Type B pancreatic cell (in vitro differentiated cells): ENCODE measurements at places on chromosomes 13 and 19. TPM values are rescaled to one million over a fixed set of nuclear protein-coding genes. Genes with fewer than 3 reads are reported as not detected.

DNA sequence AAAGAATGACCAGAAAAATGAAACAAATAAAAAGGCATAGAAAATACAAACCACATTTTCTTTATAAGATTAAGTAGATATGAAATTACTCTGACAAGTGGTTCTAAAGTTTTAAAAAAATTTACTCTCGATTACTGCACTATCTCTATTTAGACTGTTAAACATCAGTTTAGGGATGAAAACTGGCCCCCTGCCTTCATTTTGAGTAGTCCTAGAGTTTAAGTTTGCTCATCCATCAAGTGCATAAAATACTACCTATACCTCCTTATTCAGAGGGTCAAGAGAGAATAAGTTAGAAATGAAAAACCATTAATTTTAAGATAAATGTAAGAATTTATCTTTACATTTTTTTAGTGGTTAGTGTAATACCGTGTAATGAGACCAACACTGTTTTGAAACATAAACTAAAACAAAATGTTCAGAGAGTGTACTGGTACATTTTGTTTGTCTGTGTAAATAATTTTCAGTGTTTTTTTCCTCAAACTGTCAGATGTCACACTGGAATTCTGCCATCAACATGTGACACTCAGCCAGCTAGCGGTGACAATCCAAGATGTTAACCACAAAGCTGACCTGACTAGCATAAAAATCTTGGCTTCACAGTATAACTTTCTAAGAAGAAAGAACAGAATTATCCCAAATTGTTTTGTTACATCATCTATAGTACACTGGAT, 184.8 kb upstream of the PCDH20 start:
- no peak overlapping the region for H3K27ac ChIP-seq

DNA sequence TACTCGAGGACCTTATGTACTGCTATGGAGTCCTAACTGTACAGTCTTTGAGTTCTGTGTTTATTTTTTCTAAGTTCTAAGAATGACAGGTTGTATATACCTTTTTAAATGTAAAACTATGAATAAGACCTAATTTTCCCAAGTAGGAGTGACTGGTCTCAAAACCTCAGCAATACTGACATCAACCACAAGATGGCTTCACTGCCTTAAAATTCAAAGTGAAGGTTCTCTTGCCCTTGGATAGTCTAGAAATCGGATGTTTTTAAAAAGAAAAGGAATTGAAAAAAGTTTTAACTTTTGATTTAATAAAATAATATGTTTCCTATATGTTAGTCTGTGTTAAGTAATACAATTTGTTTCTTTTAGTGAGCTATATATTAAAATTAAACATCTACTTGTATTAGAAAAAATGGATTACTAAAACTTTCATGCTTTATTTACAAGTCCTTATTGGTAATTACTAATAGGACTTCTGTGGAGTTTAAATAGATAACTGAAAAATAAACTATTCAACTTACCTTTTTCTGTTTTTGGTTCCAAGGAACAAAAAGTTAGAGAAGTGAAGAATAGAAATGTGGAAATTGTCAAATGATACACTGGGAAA, 52.0 kb downstream of the TDRD3 start:
- H3K4me1 ChIP-seq: peaks cover 5% of the 10 kb centered on the region
- no peak overlapping the region for H3K27ac ChIP-seq
- peaks cover 9% of the 10 kb centered on the region for H3K36me3 ChIP-seq

GRCh38 chr19:29247471-29247870, 34.5 kb upstream of the UQCRFS1 start:
- peaks cover 12% of the 10 kb centered on the region for H3K4me1 ChIP-seq
- DNase-seq: no peak
- H3K36me3 ChIP-seq: no peaks in the 10 kb centered on the region
- no peak overlapping the region for H3K4me3 ChIP-seq
- no peak overlapping the region for H3K27ac ChIP-seq

DNA sequence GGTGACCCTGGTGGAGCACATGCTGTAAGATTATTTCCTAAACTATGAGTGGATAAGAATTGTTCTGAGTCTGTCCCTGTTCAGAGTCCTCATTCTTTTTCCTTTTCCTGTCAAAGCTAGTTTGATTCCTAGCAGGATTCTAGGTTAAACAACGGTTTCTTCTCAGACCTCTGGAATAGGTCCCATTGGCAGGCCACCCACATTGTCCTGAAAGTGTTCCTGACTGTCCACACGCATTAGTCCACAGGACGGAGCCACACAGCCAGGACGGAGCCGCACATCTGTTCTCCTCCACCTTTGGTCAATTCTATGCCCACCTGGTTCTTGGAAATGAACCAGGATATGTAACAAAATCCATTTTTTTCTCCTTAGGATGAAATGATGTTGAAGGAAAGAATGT, 46.1 kb downstream of the ANKRD10 start:
- H3K36me3 ChIP-seq: no peaks in the 10 kb centered on the region
- no peaks in the 10 kb centered on the region for H3K27me3 ChIP-seq
- H3K4me3 ChIP-seq: no peak overlapping the region
- peak overlapping the region; percentile 17 for H3K27ac ChIP-seq
- no peak for DNase-seq
- H3K4me1 ChIP-seq: peaks cover 28% of the 10 kb centered on the region

GRCh38 chr13:110471833-110472162, 89.7 kb downstream of the RAB20 start:
- H3K27me3 ChIP-seq: peaks cover 5% of the 10 kb centered on the region
- peaks cover 21% of the 10 kb centered on the region for H3K36me3 ChIP-seq
- no peaks in the 10 kb centered on the region for H3K4me1 ChIP-seq
- no peak overlapping the region for H3K4me3 ChIP-seq
- no peak for DNase-seq
- no peak overlapping the region for H3K27ac ChIP-seq

GADD45GIP1 gene
- 23.1 and 24.8 TPM in 2 replicates for total RNA-seq

FFAR2 gene
- total RNA-seq: 1.1 and 2.2 TPM in 2 replicates

ZNF480 gene
- total RNA-seq: 16.8 and 26.2 TPM in 2 replicates

- H3K4me3 ChIP-seq: peak overlapping the region; percentile 83
- H3K27me3 ChIP-seq: peaks cover 10% of the 10 kb centered on the region
- H3K36me3 ChIP-seq: peaks cover 4% of the 10 kb centered on the region
- no peak for DNase-seq
- H3K4me1 ChIP-seq: peaks cover 29% of the 10 kb centered on the region
- H3K27ac ChIP-seq: no peak overlapping the region
Measured at GRCh38 chr19:32672841-32673240, 2.1 kb downstream of the ANKRD27 start.

DNA sequence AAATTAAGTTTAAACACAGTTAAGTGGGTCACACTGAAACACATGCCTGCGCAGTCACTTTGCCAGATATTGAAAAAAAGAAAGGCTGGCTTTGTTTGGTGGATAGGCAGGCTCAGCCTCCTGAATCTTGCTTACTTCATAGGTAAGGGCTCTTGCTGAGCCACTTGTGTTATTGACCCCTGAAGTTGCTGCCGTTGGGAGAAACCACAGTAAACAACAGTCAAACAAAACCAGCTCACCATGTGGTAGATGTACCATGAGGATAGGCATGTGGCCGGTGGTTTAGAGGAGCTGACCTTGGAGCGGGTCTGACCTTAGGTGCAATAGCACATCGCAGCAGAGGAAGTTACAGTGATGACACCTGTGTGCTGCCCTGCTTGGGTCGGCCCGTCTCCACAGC, 52.2 kb downstream of the SPATA13 start:
- DNase-seq: no peak
- H3K27me3 ChIP-seq: no peaks in the 10 kb centered on the region
- no peak overlapping the region for H3K27ac ChIP-seq
- H3K36me3 ChIP-seq: peaks cover 4% of the 10 kb centered on the region
- peaks cover 21% of the 10 kb centered on the region for H3K4me1 ChIP-seq

MPV17L2 gene
- total RNA-seq: 10.2 and 11.6 TPM in 2 replicates

ELF1 gene
- 47.4 and 97.2 TPM in 2 replicates for total RNA-seq

- DNase-seq: no peak
- H3K27ac ChIP-seq: no peak overlapping the region
- no peak overlapping the region for H3K4me3 ChIP-seq
- H3K27me3 ChIP-seq: no peaks in the 10 kb centered on the region
- H3K36me3 ChIP-seq: no peaks in the 10 kb centered on the region
Measured at GRCh38 chr13:39886336-39886735, 230.9 kb downstream of the COG6 start.

DNA sequence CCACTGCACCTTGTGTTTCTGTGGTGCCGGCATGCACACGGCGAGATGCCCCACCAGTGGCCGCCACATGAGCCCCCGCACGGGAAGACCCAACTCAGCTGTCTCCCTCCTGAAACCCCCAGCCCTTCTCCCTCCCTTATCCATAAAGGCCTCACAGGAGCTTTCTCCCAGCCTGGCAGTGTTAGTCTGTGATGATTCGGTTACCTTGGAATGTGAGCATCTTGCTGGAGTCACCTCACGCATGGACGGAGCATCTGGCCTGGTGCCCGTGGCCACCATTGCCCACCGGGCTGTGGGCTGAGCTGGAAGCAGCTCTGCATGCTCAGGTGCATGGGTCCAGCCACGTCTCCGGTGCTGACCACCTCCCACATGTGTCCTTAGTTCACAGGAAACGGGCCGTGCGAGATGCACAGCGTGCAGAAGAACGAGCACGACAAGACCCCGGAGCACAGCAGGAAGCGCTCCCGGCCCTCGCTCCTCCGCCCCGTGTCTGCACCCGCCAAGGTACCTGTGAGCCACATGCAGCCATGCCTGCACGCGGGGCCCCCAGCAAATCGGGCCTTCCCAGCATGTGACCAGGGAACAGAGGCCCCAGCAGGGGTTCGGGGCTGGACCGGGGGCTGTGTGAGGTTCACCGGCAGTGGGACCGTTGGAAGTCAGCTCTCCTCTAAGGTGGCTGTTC, 22.0 kb downstream of the SIN3B start:
- DNase-seq: no peak
- H3K4me3 ChIP-seq: no peak overlapping the region
- peaks cover 20% of the 10 kb centered on the region for H3K36me3 ChIP-seq
- H3K27me3 ChIP-seq: no peaks in the 10 kb centered on the region
- H3K27ac ChIP-seq: no peak overlapping the region
- no peaks in the 10 kb centered on the region for H3K4me1 ChIP-seq

DNA sequence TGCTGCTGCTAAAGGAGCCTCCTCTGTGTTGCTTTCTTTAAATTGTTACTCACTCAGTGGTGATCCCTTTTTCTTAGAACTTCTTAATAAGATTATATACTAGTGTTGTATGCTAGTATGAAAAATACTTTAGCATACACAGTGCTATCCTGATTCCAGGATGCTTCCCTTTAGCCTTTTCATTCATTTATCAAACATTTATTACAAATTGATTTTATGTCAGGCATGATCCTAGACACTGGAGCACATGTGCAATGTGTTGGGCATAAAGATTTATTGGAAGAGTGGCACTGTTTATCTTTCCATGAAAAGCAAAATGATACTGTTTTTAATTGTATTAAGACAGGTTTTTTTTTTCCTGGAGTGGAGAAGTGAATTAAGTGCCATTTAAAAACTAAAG, 249.6 kb downstream of the GPC5 start:
- H3K4me3 ChIP-seq: no peak overlapping the region
- no peaks in the 10 kb centered on the region for H3K27me3 ChIP-seq
- DNase-seq: no peak
- no peaks in the 10 kb centered on the region for H3K36me3 ChIP-seq

MCF2L gene
- 37.3 and 46.9 TPM in 2 replicates for total RNA-seq

DNA sequence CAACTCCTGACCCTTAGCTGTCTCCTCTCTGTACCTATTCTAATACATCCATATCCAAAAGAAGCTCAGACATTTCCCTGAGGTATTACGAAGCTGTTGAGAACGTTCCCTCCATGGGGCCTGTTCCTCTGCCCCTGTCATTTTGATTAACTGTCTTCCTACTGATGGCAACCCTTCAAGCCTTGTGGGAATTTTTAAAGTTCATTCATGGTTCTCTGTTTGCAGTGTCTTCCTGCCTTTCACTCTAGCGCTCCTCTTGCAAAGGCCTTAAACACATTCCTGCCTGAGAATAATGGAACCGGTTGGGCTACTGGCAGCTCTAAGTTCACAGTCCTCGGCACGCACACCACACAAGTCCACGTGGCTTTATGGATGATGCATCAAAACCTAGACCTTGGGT, 66.1 kb downstream of the LHFPL6 start:
- no peaks in the 10 kb centered on the region for H3K36me3 ChIP-seq
- peak overlapping the region; percentile 47 for H3K4me3 ChIP-seq
- H3K27me3 ChIP-seq: no peaks in the 10 kb centered on the region
- peaks cover 42% of the 10 kb centered on the region for H3K4me1 ChIP-seq
- no peak for DNase-seq
- H3K27ac ChIP-seq: peak overlapping the region; percentile 80

STXBP2 gene
- 61.6 and 108 TPM in 2 replicates for total RNA-seq

C19orf81 gene
- 1.8 and 3.7 TPM in 2 replicates for total RNA-seq

GRCh38 chr19:28217022-28217421, 995.9 kb downstream of the UQCRFS1 start:
- no peak for DNase-seq
- H3K36me3 ChIP-seq: no peaks in the 10 kb centered on the region
- H3K4me3 ChIP-seq: no peak overlapping the region
- H3K4me1 ChIP-seq: peaks cover 11% of the 10 kb centered on the region
- H3K27ac ChIP-seq: no peak overlapping the region

ZNF667 gene
- 0.10 TPM in 1 of 2 replicates, not detected in the other for total RNA-seq

DNA sequence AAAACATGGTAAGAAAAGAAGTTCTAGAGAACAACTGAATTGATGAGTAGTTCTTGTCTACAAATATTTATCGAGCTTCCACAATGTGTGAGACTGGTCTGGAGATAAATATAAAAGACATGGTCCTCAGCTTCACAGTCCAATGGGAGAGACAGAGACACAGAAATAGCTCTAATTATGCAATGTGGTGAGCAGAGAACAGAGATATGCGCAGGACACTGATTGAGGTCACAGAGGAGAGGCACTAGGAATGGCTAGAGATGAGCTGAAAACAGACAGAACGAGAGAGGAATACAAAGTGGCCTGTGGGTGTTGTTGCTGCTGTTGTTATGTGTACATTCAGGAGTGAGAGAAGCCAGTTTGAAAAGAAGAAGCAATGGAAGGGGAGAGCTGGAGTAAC, 53.2 kb downstream of the GPALPP1 start:
- H3K27ac ChIP-seq: no peak overlapping the region
- H3K27me3 ChIP-seq: peaks cover 10% of the 10 kb centered on the region
- no peak for DNase-seq
- no peak overlapping the region for H3K4me3 ChIP-seq

GRCh38 chr13:114025714-114026431, 52.0 kb upstream of the C13orf46 start:
- H3K4me1 ChIP-seq: peaks cover 8% of the 10 kb centered on the region
- no peak for DNase-seq
- H3K4me3 ChIP-seq: no peak overlapping the region
- H3K27ac ChIP-seq: peak overlapping the region; percentile 46

- H3K27me3 ChIP-seq: peaks cover 56% of the 10 kb centered on the region
- no peak for DNase-seq
- no peaks in the 10 kb centered on the region for H3K36me3 ChIP-seq
- H3K4me1 ChIP-seq: no peaks in the 10 kb centered on the region
- H3K27ac ChIP-seq: no peak overlapping the region
- no peak overlapping the region for H3K4me3 ChIP-seq
Measured at GRCh38 chr19:590396-590745, 690 bp downstream of the HCN2 start.

ZSCAN4 gene
- not detected in 2 replicates for total RNA-seq

GRCh38 chr13:38566519-38566918, 120.4 kb upstream of the FREM2 start:
- peaks cover 10% of the 10 kb centered on the region for H3K4me1 ChIP-seq
- H3K4me3 ChIP-seq: no peak overlapping the region
- no peak overlapping the region for H3K27ac ChIP-seq
- H3K27me3 ChIP-seq: no peaks in the 10 kb centered on the region
- DNase-seq: no peak
